ENCODE measurements at places on chromosomes 11 and 22.

GRCh38 chr11:16985297-16985696 lies 28.9 kb downstream of the PLEKHA7 start:
- DNase-seq: no peak

DNA sequence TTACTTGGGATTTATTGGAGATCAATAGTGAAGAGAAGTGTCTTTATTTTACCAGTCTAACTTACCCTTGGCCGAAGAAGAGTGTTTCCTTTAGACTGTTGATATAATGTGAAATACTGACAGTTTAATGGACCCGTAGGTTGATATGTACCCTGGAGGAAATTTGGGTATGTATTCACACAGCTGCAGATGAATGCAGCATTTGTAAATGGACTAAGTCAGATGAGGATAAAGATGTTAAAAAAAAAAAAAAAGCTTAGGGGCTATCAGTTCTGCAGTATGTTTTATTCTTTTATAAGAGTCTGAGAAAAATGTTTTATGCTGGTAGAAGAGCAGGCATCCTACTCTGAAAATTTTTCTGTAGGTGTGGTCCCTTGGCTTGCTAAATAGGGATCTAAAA lies 2.7 kb downstream of the REXO2 start:
- DNase-seq: no peak

GRCh38 chr22:23565915-23566704 lies 14.0 kb downstream of the IGLL1 start:
- DNase-seq: no peak

GRCh38 chr11:26243426-26243825 lies 88.5 kb upstream of the ANO3 start:
- no peak for DNase-seq

DNA sequence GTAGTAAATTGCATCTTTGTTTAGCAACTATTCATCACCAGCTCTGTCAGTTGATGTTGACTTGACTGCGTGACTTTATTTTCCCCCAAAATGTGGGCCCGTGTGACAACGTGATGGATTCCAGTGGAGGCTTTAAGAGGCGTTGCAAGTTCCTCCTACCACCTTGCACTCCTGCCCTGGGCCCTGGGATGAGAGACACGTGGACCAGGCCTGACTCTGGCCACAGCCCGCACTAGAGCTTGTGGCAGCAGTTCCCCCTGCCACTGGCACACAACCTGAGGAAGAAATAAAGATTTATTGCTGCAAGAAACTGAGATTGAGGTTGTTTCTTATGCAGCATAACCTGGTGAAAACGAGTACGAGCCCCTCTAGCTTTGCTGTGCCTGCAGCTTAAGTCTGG lies 31.9 kb downstream of the RASD2 start:
- no peak for DNase-seq

- no peak for DNase-seq
Observed at GRCh38 chr11:19912958-19913892, 200.6 kb downstream of the NAV2 start.

DNA sequence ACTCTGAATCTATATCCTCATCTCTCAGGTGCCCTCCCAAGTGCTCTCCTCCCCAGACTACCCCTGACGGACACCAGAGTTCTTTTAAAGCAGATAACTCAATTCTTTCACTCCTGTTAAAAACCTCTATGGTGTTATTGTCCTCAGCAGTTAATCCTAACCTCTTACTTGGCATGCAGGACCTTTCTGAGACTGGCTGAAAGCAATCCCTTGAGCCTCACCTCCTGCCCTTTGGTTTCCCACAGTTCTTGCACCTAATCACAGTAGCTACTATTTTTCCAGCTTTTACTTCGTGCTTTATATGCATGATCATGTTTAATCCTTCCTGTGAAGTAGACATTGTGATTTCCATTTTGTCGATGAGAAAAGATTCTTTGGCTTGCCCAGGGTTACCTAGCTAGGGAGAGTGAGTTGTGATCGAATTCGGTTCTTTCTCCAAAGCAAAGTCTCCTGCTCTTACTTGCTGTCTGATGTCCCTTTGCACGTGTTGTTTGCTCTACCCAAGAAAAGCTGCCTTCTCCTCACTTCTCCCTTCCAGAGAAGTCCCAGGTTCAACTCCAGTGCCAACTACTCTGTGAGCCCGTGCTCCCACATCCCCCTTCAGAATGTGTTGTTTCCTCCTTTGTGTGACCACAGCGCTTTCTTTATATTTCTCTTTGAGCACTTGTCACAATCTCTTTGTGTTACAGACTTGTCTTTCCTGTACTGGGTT lies 2.1 kb downstream of the UBE2L3 start:
- DNase-seq: no peak

- DNase-seq: no peak
Observed at GRCh38 chr11:11513422-11513821, 108.4 kb downstream of the GALNT18 start.

Measured in stimulated activated CD4-positive, alpha-beta T cell treated with anti-CD3 and anti-CD28 coated beads, Interleukin-1b, Interleukin-23, amount 100 ng/mL, for 1 hour (primary cell).